OCI-M1 (cell line): ENCODE measurements at places on chromosomes 3 and 15.

DNA sequence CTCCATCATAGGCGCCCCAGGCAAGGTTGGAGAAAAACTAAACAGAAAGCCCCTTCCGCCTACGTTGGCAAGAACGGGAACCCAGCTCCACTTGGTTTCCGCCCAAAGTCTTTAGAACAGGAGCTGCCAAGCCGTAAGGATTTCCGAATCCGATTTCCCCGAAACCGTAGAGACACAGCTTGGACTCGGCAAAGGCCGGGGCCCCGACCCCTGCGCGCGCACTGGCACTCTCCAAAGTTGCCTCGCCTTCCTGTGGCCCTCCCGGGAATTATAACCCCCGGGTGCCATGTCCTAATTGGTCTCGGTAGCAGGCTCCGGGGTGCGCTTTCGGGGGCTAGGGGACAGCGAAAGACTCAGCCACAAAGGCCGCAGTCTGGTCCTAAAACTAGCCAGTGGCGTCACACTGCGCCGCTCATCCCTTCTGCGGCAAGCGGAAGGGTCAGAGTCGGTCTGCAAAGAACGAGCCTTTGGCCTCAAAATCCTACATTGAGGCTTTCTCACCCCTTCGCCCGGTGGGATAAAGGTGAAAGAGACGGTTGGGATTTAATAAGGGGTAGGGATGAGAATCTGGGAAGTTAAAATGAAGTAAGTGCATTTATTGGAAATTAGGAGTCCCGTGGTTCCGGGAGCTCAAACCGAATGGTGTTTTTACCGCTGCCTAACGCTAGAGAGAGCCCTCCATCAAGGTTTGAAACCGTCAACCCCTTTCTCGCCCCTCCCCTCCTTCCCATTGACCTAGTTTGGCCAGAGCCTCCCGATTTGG, 6.8 kb downstream of the BCL6 start:
- DNase-seq: peak; percentile 85

- DNase-seq: no peak
These were observed 141.1 kb upstream of the SETMAR start for GRCh38 chr3:4162096-4162495.

DNA sequence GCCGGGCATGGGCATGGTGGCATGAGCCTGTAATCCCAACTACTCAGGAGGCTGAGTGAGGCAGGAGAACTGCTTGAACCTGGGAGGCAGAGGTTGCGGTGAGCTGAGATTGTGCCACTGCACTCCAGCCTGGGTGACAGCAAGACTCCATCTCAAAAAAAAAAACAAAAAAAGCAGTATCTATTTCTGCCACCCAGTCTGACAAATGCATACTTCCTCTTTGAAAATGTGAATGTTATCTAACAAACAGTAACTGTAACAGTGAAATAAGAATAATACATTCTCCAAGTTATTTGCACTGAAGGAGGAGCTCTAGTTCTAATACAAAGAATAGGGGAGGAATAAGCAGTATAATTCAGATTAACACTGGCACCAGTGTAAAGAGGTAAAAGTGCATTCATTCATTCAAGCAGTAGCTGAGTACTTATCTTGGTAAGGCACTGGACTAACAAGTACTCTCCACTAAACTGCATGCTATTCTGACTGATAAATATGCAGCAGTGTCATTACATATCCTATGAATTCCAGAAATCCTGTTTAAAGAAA, 12.9 kb downstream of the VPS13C start:
- DNase-seq: peak; percentile 85

DNA sequence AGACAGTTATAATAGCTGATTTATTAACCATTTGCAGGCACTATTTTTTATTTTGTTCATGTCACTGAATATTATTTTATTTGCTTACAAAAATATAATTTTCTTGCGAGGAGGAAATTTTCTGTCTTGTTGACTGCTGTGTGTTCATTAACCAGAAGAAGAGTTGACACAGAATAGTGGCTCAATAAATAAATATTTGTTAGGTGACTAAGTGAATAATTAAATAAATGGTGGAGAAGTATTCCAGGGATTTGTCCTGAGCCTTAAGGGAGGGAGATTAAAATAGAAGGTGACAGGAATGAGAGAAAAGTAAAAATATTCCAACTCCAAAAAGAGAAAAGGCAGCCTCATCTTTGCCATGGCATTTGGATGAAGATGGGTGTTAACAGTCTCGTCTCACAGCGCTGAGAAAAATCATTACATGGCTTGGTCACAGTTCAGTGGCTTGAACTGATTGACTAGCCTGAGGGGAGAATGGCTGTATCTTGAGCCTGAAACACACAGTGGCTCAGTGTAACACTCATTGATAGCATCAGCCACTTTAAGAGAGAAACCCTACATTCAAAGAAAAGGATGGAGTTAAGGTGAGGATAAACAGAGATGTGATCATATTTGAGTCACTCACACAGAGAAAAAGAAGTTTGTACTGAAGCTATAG, 449.9 kb upstream of the NAALADL2 start:
- no peak for DNase-seq

DNA sequence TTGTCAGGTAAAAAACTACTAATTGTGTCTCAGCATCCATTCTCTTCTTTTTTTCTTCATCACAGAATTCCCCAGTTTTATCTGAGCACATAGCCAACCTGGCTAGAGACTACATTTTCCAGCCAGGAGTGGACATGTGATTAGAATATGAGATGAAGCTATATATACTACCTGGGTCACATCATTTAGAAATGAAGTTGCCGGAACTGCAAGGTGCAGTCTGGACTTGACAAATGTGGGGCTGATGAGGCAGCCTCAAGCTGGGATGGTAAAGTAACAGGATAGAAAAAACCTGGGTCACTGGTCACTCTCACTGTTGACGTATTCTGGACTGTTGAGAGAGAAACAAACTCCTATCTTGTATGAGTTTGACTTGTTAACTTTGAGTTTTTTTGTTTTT, 99.6 kb downstream of the STRIT1 start:
- DNase-seq: no peak

GRCh38 chr3:36743826-36744225, 20.5 kb downstream of the DCLK3 start:
- DNase-seq: no peak

- DNase-seq: no peak
These were observed 58.9 kb downstream of the RAB7A start for GRCh38 chr3:128784843-128785242.

- no peak for DNase-seq
These were observed 641.1 kb upstream of the BCHE start for GRCh38 chr3:166478356-166478755.

DNA sequence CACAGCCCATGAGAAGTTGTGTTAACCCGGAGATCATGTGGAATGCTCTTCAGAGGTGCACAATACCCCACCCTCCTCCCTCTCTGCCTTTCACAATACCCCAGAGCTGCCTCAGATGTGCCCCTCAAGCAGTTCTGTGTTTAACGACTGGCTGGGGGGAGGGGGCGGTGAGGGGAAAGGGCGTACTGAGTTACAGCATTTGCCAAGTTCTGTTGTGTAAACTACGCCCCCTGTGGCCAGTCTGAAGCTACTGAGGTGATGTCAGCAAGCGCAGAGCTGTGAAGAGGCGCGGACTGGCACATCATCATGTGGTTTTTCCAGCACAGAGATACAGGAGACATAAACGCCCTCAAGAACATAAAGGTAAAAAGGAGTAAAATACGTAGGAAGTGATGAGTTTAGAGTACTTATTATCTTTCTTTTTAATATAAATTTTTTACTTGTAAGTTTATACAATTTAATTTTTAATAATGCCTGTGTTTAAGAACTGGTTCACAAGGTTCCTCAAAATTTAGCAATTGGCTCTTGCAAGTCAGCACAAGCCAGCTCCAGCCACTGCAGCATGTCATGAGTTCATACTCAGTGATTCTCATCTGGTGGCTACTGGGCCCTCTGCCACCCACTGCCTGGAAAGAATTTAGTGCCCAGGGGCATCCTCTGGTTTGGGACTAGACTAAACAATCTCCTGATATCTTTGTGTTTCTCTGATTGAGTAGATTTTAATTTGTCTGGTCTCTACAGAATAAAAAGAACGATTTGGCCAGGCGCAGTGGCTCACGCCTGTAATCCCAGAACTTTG, 1.7 kb downstream of the EPB42 start:
- DNase-seq: peak; percentile 39

DNA sequence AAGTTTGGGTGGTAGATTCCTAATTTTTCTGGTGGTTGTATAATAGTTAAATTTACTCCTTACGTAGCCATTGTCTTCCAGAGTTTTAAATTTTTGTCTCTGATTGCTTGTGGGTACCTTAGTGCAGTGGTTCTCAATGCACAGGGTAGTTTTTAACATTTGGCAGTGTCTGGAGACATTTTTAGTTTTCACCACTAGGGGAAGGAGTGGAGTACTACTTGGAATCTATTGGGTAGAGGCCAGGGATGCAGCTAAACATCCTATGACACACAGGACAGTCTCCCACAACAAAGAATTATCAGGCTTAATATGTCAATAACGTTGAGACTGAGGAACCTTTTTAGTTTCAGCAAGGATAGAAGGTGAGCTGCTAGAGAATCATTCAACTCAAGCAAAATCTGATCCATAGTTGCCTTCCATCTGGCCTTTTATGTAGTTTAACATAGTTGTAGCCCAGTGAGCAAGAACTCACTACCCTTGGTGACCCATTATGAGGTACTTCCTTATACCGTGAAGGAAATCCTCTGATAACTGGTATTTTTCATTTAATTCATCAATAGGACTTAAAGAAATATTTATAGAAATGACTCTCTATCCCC, 8.6 kb upstream of the STX19 start:
- DNase-seq: peak; percentile 37

DNA sequence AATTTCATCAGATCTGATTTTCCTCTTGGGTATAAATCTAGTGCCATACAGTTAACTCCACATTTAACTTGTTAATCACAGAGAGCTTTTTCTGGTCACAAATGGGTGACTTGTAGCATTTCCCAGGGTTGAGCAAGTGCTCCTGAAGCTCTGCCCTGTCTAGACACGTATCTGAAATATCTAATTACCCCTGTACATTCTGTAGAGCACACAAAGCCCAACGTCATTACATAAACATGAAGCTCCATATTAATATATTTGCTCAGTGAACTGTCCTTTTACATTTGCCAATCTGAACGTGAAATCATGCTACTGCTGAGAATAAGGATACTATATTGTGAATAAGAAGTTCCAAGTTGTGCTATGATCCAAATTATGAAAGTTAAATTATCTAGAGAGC, 49.0 kb downstream of the THBS1 start:
- no peak for DNase-seq

GRCh38 chr15:85716261-85716660, 78.5 kb downstream of the KLHL25 start:
- DNase-seq: no peak

GRCh38 chr3:166110102-166110501, 272.9 kb upstream of the BCHE start:
- peak; percentile 43 for DNase-seq

DNA sequence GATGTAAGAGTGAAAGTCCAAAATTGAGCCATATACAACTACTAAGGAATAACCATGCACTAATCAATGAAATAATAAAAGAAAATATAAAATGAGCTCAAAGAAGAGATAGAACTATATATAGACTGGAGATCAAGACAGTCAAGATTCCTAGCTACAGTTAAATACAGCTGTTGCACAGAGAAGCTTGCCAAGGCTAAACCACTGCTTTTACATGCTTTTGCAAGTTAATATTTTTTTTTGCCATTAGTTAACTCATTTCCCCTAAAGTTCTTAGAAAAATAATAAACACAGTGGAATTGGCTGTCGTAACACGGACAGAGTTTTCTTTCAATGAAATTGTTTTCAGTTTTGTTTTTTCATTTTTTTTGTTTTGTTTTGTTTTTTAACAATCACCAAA, 123.0 kb downstream of the VGLL3 start:
- DNase-seq: no peak

- no peak for DNase-seq
These were observed 177.2 kb downstream of the XXYLT1 start for GRCh38 chr3:195093731-195094130.

DNA sequence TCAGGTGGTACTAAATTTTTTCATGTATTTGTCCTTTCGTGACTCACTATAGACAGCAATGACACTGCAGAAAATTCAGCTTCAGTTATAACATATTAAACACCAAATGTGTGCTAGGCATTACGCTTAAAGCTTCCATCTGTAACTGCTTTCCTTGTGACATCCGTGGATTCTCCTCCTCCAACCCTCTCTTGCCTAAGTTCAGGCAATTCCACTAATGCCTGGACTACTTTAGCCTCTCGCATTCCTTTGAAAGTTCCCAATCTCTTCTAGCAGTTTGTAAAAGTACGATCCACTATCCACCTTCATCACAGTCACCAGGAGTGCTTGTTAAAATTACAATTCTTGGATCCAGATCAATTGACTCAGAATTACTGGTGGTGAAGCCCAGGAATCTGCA, 17.7 kb downstream of the CCDC80 start:
- no peak for DNase-seq

- DNase-seq: peak; percentile 7
These were observed 64.8 kb downstream of the BOC start for GRCh38 chr3:113275929-113276750.

GRCh38 chr15:63035253-63035652, 7.3 kb upstream of the TPM1 start:
- DNase-seq: no peak

GRCh38 chr3:49019941-49020329, 1.6 kb upstream of the DALRD3 start:
- peak; percentile 45 for DNase-seq

DNA sequence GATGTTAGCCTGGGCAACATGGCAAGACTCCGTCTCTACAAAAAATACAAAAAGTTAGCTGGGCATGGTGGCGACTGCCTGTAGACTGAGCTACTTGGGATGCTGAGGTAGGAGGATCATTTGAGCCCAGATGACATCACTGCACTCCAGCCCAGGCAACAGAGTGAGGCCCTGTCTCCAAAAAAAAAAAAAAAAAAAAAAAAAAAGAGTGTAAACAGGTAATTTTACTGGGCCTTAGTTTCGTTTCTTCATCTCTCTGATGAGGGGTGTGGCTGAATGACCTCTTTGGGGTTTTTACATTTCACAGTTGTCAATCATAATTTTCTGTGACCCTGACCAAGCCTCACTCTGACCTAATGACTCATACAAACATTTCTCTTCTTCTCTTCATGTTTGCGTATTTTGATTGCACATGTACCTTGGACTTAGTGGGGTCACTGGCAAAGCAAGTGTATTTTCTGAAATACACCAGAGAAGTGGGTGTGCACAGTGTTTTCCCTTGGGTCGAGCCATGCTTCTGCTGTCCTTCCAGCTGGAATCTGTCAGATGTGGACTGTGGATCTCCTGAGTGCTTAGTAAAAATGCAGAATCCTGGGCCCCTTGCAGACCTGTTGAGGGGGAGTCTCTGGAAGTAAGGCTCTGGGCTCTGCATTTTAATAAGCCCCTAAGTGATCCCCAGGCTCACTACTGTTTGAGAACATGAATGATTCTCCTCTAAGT, 140.5 kb downstream of the FNDC3B start:
- no peak for DNase-seq

GRCh38 chr3:184231671-184232070, 2.3 kb downstream of the VWA5B2 start:
- no peak for DNase-seq

DNA sequence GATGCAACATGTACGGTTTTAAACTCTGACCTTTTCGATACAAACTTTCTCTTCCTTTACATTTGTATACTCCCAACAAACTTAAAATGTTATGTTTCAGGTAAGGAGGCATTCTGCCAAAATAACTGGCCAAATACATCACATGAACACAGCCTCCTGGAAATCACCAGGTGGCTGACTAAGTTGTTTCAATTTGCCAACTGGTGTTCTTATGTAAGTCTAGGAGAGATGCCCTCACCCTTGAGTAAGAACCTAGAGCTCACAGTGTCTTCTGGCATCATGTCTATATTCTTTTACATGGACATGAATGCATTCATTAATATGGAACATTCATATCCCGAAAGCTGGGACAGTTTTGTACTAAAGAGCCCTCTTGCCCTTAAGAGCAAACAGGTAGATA, 341.1 kb upstream of the NR2F2 start:
- no peak for DNase-seq

GRCh38 chr3:43870844-43871626, 180.3 kb downstream of the ABHD5 start:
- DNase-seq: no peak
